Activated CD8-positive, alpha-beta T cell treated with anti-CD3 and anti-CD28 coated beads for 36 hours (primary cell): ENCODE measurements at places on chromosomes 12 and 14. TPM values are rescaled to one million over a fixed set of nuclear protein-coding genes. Genes with fewer than 3 reads are reported as not detected.

DNA sequence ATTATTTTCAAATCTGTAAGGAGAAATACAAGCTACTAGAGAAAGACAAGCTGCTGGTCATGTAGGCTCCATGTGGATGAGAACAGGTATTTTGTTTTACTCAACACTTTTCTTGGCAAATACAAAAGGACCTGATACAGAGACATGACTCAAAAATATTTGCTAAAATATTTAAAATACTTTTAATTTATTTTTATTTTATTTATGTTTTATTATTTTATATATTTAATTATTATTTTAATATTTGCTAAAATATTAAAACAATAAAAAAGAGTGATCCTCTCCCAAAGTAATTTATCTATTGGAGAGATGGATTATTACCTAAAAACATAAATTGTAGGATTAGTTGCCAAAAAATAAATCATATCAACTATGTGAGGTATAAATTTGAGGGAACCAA lies 808.9 kb upstream of the SEL1L start:
- DNase-seq: no peak
- H3K36me3 ChIP-seq: no peaks in the 10 kb centered on the region
- H3K27ac ChIP-seq: no peak overlapping the region
- no peaks in the 10 kb centered on the region for H3K27me3 ChIP-seq
- H3K4me3 ChIP-seq: no peak overlapping the region

Gene RHOJ
- total RNA-seq: not detected

Gene METTL17
- 92.0 TPM for total RNA-seq

DNA sequence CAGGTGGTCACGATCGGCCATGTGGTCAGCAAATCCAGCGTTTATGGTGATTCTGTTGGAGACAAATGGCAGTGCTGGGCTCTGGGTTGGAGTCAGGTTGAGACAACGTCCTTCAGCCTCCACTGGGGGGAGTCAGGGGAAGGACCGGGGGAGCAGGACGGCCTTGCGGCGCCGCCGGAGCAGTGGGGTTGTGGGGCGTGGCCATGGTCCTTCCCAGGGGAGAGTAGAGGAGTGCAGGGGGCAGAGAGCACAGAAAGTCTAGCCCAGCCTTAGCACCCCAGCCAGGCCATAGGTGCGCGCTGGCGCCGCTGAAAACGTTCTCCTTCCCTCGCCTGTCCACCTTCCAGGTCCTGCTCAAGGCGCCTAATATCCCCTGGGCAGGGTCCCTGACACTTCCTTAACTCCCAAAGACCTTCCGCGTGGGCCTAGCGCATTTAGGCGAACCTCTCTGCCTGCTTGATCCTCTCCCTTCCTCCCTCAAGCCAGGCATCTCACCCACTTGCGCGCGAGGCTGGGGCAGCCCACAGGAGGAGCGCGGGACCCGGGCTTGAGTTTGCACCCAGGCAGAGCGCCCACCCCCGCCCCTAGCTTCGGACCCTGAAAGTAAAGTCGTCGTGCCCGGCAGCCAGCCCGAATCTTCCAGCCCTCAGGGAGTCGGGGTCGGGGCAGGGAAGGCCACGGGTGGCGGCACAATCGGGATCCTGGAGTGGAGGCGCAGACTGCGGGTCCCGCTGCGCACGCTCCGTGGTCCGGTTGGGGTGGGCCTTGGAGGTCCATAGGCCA lies 3.1 kb upstream of the KIF26A start:
- peaks cover 4% of the 10 kb centered on the region for H3K4me1 ChIP-seq
- no peak overlapping the region for H3K4me3 ChIP-seq
- no peaks in the 10 kb centered on the region for H3K36me3 ChIP-seq
- DNase-seq: peak; percentile 37
- H3K27ac ChIP-seq: no peak overlapping the region
- peaks cover 37% of the 10 kb centered on the region for H3K27me3 ChIP-seq

Gene GTF2H3
- total RNA-seq: 80.0 TPM

Gene LHX5
- total RNA-seq: not detected

- no peak for DNase-seq
- H3K27ac ChIP-seq: no peak overlapping the region
- no peak overlapping the region for H3K4me3 ChIP-seq
- peaks cover 1% of the 10 kb centered on the region for H3K27me3 ChIP-seq
- H3K36me3 ChIP-seq: no peaks in the 10 kb centered on the region
These were observed 15.1 kb downstream of the SERPINA5 start for GRCh38 chr14:94596361-94596760.

DNA sequence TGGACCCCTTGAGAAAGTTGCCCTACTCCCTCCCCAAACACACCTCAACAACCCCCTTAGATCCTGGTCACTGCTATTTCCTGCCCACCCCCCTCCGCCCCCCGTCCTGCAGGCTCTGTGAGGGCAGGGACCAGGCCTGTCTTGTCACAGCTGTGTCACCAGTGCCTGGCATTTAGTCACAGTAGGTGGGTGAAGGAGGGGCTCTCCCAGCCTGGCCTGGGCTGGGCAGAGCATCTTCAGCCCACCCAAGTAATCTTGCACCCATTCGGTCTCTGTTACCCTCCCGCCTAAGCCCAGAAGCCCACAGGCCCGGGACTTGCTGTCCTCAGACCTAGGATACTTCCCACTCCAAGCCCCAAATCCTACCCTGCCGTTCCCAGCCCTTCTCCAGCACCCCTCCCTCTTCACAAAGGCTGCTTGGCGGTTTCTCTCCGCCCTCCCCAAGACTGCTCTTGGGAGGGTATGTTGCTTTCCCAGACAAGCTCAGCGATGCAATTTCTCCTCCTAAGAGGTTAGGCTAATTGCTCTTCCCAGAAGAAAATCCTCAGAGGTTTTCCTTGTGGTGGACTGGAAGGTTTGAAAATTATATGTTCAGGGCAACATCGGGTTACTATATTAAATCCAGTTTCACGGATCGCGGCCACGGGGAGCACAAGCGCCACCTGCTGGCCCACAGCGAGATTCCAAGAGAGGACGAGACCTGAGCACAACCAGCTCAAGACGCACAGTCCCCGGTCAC lies 50.8 kb upstream of the ZFP36L1 start:
- H3K36me3 ChIP-seq: no peaks in the 10 kb centered on the region
- peak overlapping the region; percentile 22 for H3K4me3 ChIP-seq
- H3K27ac ChIP-seq: peak overlapping the region; percentile 63

DNA sequence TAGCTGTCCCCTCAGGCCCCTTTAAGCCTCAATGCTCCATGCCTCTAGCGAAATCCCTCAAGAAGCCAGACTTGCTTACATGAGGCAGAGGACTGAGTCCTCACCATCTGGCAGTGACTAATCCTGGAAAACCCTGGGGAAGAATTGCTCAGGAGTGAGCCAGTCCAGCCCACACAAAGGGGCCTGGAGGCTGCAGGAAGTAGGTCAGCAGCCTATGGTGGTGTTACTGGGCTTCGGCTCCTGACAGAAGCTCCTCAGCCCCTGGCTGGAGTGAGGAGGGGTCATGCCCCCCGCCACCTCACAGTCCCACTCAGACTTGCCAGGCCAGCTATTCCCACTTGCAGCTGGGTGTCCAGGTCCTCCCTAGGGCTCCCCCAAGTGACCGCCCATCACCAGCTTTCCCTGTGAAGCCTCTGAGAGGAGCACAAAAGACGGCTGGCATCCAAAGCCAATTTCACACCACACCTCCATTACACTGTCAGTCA lies 250.5 kb downstream of the DPF3 start:
- H3K36me3 ChIP-seq: no peaks in the 10 kb centered on the region
- H3K4me3 ChIP-seq: no peak overlapping the region
- H3K4me1 ChIP-seq: no peaks in the 10 kb centered on the region
- H3K27ac ChIP-seq: no peak overlapping the region

Gene CPSF6
- total RNA-seq: 94.1 TPM

Gene CCDC177
- total RNA-seq: not detected

DNA sequence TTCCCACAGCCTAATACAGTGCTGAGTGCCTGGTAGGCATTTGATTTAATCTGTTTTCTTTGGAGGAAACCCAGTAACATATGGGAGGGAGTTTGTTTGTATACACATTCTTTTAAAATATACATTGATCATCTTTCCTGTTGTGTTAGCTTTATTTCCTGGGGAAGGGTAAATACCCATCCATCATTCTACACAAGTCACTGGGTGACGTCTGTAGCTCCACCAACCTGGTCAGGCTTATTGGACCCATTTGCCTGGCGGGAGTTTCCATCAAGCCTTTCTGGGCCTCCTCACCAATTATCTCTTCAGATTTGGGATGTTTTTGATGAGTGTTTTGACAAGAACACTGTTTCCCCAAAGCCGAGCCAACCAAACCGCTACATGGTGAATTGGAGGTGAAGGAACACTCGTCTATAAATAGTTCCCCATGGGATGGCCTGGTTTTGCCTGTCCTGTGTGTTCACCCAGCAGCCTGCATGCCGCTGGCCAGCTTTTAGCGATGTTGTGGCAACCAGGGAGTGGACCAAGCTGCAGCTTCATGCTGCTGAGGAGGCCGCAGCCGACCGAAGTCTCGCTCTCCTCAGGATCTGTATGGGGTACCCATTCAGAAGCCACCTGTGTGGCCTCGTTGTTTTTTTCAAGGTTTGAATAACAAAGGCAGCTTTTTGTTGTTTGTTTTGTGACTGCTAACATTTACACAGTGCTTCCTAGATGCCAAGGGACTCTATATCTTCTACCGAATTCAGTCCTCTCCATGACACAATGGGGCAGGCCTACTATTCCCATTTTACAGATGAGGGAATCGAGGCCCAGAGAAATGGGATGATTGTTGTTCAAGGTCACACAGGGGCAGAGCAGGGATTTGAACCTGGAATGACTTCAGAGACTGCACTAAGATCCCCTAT lies 22.6 kb downstream of the PLXNC1 start:
- H3K4me1 ChIP-seq: peaks cover 72% of the 10 kb centered on the region
- no peaks in the 10 kb centered on the region for H3K27me3 ChIP-seq
- no peak for DNase-seq
- no peak overlapping the region for H3K27ac ChIP-seq
- no peak overlapping the region for H3K4me3 ChIP-seq

- H3K27ac ChIP-seq: no peak overlapping the region
- peak; percentile 28 for DNase-seq
- no peaks in the 10 kb centered on the region for H3K36me3 ChIP-seq
- H3K4me1 ChIP-seq: no peaks in the 10 kb centered on the region
- H3K27me3 ChIP-seq: no peaks in the 10 kb centered on the region
These were observed 15.4 kb upstream of the TMEM120B start for GRCh38 chr12:121697093-121697698.
